Hepatocyte (in vitro differentiated cells): ENCODE measurements at places on chromosomes 2 and 18.

- H3K27ac ChIP-seq = peak overlapping the region; percentile 88
- H3K27me3 ChIP-seq = peaks cover 98% of the 10 kb centered on the region
- H3K4me1 ChIP-seq = peaks cover 11% of the 10 kb centered on the region
- H3K36me3 ChIP-seq = no peaks in the 10 kb centered on the region
- no peak for DNase-seq
Observed at GRCh38 chr2:176085120-176085788, 1.5 kb upstream of the EVX2 start.

DNA sequence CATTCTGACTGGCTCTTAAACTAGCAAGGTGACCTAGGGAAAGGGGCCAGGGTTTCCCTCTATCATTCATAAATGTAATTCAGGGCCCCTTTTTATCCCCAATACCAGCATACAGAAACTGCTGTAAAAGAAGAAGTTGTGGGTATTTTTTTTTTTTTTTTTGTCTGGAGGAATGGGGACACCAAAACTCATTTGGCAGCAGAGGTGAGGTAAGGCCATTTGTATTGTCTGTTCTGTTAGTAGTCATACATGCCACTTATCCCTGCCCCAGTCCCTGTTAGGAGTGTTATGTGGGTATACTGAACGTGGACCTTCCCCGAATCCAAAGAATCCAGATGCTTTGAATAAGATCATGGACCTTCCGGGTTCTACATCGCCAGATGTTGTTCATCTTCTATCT, 1.7 kb downstream of the SEPTIN2 start:
- peaks cover 51% of the 10 kb centered on the region for H3K4me1 ChIP-seq
- no peak for DNase-seq
- peak overlapping the region; percentile 87 for H3K4me3 ChIP-seq
- no peaks in the 10 kb centered on the region for H3K27me3 ChIP-seq

DNA sequence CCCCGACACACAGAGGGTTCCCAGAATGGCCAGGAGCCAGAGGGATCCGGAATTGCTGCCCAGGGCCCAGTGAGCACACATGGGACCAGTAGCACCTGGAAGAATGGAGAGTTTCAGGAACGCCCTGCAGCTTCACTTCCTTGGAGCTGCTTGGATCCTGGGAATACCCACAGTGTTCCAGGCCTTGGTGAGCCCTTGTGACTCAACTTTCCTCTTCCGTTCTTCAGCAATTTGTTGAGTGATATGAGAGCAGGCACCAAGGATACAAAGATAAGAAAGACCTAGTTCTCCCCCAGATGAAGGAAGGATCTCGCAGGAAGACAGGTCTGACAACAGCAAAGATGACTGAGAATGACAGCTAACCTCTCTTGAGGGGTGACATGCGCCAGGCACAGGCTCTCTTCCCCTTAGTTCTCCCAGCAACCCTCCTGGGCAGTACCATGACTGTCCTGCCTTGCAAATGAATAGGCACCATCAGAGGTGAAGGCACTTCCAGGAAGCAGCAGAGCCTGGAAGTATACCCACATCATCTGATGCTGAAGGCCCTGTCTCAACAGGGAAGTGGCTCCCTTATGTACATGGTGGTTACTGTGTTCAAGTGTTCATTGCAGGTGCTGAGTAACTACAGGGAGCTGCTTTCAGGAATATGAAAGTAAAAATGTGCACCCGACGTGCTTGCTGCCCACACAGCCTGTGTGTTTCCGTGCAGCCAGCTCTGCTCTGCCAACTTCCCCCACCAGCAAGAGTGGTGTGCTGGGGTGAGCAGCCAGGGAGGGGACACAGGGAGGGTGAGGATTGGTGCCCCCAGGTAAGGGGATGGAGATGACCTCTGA, 116.2 kb downstream of the STPG4 start:
- no peaks in the 10 kb centered on the region for H3K36me3 ChIP-seq
- H3K4me3 ChIP-seq = no peak overlapping the region
- H3K4me1 ChIP-seq = peaks cover 56% of the 10 kb centered on the region

DNA sequence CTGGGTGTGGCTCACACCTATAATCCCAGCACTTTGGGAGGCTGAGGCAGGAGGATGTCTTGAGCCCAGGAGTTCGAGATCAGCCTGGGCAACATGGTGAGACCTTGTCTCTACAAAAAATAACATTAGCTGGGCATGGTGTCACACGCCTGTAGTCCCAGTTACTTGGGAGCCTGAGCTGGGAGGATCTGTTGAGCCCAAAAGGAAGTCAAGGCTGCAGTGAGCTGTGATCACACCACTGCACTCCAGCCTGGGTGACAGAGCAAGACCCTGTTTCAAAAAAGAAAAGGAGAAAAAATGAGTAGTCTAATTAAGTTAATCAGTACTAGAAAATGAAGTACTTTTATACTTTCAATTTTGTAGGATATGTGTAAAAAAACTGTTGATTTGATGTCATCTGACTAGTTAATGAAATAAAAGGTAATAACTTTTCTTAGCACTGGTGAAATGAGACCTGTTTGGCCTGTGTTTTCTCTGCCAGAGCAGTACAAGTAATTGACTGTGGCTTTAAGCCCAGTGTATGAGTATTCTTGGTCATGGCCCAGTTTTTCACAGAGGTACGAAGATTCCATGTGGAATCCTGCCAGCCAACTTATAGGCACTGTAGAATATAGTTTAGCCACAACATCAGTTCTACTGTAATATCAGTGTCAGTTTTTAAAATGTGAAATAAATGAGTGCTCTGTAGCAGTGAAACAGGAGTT, 35.8 kb downstream of the MFSD6 start:
- no peak overlapping the region for H3K4me3 ChIP-seq
- H3K4me1 ChIP-seq = no peaks in the 10 kb centered on the region
- no peaks in the 10 kb centered on the region for H3K36me3 ChIP-seq
- H3K27ac ChIP-seq = peak overlapping the region; percentile 16

DNA sequence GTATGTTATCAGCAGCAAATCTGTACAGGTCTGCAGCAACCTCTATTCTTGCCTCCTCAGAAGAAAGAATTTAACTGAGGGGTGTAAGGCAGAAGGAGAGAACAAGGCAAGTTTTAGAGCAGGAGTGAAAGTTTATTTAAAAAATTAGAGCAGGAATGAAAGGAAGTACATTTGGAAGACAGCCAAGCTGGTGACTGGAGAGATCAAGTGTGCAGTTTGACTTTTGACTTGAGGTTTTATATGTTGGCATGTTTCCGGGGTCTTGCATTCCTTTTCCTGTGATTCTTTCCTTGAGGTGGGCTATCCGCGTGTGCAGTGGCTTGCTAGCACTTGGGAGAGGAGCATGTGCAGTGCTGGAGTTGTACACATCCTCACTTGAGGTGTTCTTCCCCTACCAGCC, 16.5 kb upstream of the CERS6 start:
- no peak for DNase-seq
- no peak overlapping the region for H3K4me3 ChIP-seq
- H3K27me3 ChIP-seq = no peaks in the 10 kb centered on the region
- H3K27ac ChIP-seq = no peak overlapping the region

DNA sequence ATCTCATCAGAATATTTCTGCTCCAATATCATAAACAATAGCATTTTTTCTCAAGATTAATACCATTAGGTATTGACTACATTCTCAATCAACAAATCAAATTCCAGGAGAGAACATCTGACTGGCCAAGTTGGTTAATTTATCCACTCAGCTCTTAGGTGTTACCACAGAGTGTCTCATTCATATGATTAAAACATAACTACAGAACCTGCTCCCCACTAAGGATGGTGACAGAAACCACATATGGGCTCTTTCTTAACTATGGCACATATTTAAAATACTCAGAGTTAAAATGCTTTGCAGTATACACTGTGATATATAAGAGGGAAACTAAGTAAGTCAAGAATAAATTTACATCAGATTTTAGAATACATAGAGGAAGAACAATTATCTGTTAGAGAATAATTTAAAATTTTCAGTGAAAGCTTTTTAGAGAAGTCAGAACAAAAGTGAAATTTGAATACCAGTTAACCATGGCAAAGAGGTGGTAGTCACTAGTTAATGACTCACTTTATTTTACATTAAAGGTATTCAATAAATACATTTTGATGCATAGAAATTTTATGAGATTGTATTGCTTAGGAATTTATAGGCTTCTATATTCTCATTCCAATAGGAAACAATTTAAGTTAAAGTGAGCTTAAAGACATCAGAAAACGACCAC, 1120.8 kb upstream of the TMEFF2 start:
- no peaks in the 10 kb centered on the region for H3K27me3 ChIP-seq
- H3K27ac ChIP-seq = no peak overlapping the region
- DNase-seq = no peak
- H3K4me1 ChIP-seq = no peaks in the 10 kb centered on the region

DNA sequence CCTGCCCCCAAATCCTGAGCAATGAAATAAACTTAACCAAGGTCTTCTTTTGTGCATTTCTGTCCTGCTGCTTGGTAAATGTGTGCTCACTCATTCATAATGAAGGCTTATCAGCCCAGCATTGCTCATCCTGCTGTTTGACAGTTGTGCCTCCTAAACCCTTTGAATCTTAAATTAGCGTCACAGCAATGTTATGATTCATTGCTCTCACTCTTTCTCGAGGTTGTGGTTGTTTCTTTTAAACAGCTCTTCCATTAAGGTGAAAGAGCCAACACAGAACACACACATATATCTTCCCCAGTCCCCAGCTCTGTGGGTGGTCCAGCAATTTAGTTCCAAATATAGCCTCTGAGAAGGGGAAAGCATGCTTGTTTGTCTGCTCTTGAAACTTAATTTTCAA, 84.0 kb downstream of the EVA1A start:
- no peaks in the 10 kb centered on the region for H3K27me3 ChIP-seq
- peaks cover 2% of the 10 kb centered on the region for H3K4me1 ChIP-seq
- H3K36me3 ChIP-seq = no peaks in the 10 kb centered on the region
- DNase-seq = peak; percentile 12

DNA sequence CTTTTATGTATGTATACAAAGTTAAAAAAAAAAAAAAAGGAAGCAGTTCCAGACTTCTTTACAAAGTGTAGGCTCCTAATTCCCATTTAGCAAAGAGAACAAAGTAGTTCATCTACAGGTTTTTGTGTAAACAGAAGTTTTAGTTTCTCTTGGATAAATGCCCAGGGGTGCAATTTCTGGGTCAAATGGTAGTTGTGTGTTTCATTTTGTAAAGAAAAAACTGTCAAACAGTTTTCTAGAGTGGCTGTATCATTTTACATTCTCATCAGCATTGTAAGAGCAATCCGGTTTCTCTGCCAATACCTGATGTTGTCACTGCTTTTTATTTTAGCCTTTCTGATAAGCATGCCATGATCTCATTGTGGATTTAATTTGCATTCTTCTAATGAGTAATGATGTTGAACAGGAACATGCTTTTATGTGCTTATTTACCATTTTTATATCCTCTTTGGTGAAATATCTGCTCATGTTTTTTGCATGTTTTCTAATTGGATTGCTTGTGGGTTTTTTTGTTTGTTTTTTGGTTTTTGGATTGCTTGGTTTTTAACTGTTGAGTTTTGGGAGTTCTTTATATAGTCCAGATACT, 16.6 kb upstream of the PSME4 start:
- H3K27me3 ChIP-seq = no peaks in the 10 kb centered on the region
- H3K4me3 ChIP-seq = no peak overlapping the region
- H3K36me3 ChIP-seq = no peaks in the 10 kb centered on the region
- DNase-seq = peak; percentile 5

DNA sequence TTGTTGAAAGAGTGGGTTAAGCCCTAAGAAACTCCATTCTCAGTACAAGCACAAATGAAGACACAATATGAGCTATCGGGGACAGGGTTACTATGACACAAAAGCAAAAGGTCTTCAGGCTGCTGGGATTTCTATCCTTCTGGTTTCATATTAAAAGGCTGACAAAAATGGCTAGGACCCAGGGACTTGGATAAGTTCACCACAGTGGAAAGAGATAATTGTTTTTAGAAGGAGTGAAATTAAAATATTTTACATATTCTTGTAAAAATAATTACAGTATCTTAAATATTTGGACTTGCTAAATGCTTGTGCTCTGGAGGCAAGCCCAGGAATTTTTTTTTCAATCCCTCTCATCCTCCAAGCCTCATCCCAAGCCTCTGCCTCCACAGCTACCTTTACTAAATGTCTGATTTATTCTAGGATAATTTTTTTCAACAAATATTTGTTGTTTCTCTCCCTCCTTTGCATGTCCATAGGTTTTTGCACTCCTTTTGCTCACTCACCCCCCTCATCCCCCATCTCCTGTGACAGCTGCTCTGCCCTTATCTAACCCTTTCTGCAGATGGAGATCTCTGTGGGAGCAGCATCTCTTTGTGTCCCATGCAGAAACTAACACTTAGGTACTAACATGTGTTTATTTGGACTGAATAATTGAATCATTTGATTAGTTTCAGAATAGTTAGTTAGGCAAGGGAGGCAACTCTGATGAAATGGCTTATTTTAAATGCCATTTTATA, 47.8 kb upstream of the NABP1 start:
- H3K4me1 ChIP-seq = peaks cover 4% of the 10 kb centered on the region
- H3K27me3 ChIP-seq = no peaks in the 10 kb centered on the region
- DNase-seq = no peak

DNA sequence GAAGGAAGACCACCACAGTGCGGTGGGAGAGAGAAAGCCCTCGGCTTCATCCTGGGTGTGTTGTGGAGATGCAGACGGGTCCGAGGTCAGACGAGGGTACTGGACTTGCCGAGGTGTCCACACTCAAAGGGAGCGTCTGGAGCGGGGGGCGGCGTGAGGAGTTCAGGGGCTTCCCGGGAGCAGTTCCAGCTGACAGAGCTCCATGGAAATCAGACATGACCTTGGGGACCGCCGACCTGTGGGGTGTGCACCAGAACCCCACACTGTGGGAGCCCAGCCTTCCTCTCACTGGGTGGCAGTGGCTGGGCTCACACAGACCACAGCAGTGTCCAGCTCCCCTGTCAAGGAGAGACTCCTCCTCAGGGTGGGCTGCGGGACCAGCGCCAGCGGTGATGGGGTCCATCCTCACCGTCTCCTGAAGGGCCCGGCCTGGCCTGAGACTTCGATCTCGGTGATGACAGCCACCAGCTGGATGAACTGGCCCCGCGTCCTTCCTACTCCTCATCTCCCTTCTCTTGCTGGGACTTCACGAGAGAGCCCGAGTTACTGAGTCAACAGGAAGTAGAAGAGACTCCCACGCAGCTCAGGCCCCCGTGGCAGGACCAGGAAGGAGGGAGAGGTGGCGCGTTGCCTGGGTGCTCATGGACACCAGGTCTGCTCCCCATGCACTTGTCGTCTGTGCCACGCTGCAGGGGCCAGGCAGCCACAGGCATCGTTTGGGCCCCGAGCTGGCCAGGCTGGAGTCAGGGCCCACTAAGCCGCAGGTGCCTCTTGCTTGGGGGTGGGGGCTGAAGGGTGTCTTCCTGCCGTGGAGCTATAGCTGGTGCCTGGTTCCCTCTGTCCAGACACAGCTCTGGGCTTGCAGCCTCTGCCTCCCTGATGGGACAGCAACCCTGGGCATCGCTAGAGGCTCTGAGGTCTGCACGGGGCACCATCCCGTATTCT, 101.9 kb upstream of the CTDP1 start:
- H3K4me1 ChIP-seq = peaks cover 19% of the 10 kb centered on the region
- H3K27ac ChIP-seq = peak overlapping the region; percentile 45
- H3K36me3 ChIP-seq = no peaks in the 10 kb centered on the region
- H3K27me3 ChIP-seq = no peaks in the 10 kb centered on the region
- H3K4me3 ChIP-seq = no peak overlapping the region
